IPS DF 19.7 (cell line): ENCODE measurements at places on chromosomes 16 and 17.

DNA sequence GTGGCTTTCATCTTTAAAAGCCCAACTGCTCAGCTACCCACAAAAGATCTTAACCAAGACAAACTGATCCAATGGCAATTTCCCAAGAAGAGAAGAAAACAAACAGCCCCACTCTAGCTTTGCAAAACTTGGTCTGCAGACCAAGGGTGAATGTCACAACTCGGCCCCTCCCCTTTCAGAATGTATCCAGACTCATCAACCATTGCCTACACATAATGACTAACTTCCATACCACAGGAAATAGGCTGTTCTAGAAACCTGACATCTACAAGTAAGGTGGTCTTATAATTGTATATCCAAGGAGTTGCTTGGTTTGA is 16.0 kb downstream of the DCUN1D3 start:
- DNase-seq = no peak

GRCh38 chr16:5041600-5042133 is 7.9 kb upstream of the NAGPA start:
- DNase-seq = no peak

DNA sequence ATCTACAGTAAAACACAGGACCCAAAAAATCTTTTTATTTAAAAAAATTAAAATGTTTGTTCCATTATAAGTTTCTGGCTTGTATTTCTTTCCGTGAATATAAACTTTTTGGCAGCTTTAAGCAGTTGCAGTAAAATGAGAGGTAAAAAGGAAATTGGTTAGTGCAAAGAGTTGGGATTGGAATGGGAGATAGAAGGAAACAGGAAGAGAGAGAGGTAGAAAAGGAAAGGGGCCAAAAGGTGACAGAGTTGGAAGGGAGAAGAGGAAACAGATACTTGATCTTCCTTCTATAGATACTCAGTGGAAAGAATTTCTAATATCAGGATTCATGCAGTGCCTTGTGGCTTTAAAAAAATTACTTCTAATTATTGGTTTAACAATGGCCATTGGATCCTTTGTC is 63.5 kb downstream of the NQO1 start:
- DNase-seq = no peak

- no peak for DNase-seq
Observed at GRCh38 chr16:71927787-71928186, 32.5 kb downstream of the IST1 start.

GRCh38 chr16:3656491-3657468 is 2.3 kb downstream of the DNASE1 start:
- DNase-seq = no peak

DNA sequence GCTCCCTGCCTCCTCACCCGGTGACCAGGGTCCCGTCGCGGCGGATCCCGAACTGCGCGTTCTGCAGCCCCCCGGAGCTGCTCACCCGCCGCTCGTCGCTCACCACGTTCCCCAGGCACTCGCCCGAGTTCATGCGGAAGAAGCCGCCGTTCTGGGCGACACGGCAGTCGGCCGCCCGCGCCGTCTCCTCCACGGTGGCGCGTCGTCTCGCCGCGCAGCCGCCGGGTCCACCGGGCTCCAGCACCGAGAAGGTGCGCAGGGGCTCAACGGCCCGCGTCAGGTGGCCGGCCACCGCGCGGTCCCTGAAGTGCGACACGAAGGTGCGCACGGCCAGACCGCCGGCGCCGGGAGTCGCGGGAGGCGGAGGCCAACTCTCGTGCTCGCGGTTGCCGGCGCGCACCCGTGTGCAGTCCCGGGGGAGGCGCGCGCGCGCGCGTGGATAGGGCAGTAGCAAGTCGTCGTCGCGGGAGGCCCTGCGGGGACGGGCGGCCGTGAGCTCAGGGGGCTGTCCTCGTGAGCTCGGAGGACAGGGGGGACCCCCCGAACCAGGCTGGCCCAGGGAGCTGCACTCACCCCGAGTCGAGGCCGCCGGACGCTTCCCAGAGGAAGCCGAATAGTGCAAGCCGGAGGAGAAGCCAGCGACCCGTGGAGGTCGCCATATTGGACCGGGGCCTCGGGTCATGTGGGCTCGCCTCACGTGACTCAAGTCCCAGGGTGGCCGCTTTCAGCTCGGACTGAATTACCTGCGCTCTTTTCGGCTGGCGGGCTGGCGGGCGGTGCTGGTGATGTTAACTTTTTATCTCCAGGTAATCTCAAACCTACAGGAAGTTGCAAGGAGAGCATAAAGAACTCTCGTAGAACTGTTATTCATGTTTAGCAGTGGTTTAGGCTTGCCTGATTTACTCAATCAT is at the start of gene NAGPA:
NAGPA (minus strand) TSS at position 680 of the 911 bp plus-strand sequence; CDS start at position 659, 21 bp downstream.
- DNase-seq = no peak

GRCh38 chr16:78108451-78108850 is 9.0 kb downstream of the WWOX start:
- DNase-seq = no peak

DNA sequence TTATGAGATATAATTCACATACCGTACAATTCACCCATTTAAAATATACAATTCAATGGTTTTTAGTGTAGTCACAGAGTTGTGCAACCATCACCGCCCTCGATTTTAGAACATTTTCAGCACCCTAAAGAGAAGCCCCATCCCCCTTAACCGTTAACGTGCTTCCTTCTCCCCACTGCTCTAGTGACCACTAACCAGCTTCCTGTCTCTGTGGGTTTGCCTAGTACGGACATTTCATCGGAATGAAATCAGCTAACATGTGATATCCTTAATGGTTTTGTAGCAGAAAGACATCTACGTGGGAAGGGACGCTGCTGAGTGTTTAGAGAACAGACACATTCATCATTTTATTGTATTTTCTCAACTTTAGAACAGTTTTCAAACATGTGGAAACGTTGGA is 80.8 kb upstream of the HSBP1 start:
- no peak for DNase-seq

DNA sequence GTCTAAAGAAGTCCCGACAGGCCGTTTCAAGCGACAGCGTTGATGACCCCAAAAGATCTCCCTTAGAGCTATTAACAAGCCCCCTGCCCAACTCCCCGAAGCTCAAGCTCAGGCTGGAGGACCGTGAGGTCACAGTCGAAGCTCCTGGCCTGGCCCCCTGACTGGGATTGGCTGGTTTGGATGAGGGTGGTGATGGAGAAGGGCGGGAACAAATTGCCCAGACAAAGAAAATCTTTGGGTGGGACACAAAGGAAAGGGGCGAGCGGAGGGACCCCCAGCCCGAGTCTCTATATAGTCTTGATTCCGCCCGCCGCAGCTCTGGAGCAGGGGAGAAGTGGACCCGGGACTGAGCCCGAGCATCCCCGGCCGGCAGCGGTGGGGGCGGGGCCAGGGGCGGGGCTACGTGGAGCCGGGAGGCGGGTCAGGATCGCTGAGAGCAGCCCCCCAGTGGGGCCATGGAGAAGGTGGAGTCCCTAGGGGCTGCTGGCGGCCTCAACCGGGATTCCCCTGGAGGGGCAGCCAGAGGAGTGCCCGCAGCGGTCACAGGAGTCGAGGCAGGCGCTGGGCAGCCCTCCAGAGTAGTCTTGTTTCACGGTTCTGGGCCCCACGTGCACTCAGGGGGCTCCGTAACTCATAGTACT is 982 bp upstream of the NEURL4 start:
- DNase-seq = no peak

DNA sequence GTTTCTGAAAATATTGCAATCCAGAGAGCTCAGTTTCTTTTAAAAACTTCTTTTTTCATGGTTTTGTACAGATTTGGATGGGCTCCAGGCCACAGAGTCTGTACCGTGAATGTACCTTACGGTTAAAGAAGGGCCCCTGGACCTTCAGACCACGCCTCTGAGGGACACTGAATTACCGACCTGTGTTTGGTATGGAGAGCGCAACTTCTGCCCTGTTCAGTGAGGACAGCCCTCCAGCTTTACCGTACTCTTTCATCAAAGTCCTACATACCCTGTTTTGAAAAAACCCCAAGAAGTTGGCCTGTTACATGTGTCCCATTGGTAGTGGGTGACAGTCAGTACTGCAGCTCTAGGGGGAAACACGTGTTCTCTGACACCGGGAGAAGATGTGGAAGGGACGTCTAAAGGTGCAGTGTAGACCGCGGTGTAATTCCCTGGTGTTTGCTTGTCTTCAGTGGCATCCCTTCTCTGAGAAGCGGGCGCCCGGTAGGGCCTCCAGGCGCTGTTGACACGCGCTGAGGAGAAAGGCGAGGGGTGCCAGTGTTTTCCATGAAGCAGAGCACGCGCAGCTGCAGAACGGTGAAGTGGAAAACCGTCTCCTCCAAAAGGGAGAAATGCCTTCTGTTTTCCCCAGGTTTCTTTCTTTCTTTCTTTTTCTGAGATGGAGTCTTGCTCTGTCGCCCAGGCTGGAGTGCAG is 6.2 kb downstream of the PGS1 start:
- DNase-seq = no peak

GRCh38 chr16:49472598-49472997 is 99.0 kb downstream of the C16orf78 start:
- DNase-seq = no peak

GRCh38 chr17:78571329-78571728 is 5.9 kb downstream of the DNAH17 start:
- DNase-seq = no peak

- DNase-seq = no peak
Observed at GRCh38 chr17:58312829-58313228, 15.8 kb downstream of the TSPOAP1 start.

GRCh38 chr17:57881783-57882351 is 32.0 kb upstream of the MRPS23 start:
- DNase-seq = no peak

DNA sequence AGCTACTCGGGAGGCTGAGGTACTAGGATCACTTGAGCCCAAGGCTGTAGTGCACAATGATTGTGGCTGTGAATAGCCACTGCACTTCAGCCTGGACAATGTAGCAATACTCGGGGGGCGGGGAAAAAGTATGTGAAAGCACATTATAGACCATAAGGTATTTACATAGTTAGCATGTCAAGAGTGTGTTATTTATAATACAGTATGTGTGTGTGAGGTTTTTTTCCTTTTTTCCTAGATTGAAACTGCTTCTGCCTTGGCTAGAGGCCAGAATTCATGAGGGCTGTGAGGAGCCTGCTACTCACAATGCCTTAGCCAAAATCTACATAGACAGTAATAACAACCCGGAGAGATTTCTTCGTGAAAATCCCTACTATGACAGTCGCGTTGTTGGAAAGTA is 30.5 kb downstream of the PTRH2 start:
- DNase-seq = no peak

GRCh38 chr17:4583206-4583605 is 1.1 kb upstream of the SMTNL2 start:
- no peak for DNase-seq

DNA sequence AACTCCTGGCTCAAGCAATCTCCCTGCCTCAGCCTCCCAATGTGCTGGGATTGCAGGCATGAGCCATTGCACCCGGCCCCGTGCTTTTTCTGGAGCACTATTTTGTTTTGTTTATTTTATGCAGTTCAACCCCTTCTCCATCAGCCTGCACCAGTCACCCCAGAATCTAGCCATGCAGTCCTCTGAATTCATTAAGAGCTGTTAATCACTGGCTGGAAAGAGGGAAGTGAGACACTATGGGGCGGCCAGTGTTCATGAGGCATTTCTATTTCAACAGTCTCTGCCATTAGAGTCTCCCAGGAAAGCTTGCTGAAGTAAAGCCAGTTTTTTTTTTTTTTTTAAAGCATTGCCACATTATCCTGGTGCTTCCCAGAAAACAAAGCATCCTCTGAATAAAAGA is 1.7 kb downstream of the VWA3A start:
- DNase-seq = no peak

GRCh38 chr17:57562184-57562698 is 182.9 kb downstream of the CCDC182 start:
- DNase-seq = no peak

DNA sequence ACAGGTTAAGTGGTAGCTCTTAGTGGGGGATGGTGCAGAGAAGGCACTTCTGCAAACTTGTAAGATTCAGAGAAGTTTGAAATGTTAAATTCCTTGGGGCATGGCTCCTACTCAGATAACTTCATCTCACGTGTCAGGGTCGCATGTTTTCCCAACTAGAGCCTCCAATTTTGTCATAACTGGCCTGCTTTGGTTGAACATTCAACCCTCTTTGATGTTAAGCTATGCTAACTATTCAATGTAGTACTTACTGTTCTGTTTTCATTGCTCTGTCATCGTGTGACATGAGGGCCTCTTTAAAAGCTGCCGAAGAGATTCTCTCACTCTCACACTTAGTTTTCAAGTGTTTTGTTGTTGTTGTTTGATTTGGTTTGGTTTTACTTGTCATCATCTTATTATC is 280.8 kb downstream of the CDH11 start:
- DNase-seq = no peak

GRCh38 chr17:81652906-81653771 is 3.2 kb downstream of the PDE6G start:
- DNase-seq = no peak

DNA sequence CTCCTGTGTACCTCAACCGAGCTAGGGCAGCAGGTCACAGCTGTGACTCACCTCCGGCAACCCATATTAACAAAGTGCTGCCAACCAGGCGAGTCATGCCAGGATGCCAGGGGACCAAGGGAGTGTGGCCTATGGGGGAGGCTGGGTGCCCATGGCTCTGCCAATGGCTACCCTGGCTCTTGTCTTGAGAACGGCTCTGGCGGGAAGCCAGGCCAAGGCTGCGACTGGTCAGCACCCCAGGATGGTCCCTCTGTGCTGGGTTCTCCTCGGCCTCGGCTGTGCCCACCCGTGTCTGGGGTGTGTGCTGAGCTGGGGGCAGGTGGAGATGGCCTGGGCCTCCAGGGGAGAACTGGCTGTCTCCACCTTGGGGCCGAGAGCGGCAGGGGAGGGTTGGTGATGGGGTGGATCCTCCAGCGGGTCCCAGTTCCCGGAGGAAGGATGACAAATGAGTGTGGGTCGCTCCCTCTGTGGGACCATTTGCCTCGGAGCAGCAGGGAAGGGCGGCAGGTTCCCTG is 75.8 kb downstream of the MRC2 start:
- no peak for DNase-seq

DNA sequence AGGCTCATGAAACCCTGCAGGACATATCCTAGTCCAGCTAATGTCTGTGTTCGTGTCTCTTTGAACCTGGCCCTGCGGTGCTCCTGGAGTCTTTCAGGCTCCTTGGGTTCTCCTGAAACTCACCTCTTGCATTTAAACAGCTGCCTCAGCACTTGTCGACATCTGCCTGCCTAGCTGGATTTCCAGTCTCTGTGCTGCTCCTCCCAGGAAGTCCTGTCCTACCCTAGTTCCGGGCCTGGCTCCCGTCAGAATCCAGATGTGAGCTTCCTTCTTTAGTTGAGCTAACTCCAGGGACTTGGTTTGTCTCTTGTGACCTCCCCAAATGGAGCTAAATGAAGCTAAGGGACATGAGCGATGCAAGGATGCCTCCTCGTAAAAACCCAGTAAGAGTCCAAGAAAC is 155.2 kb upstream of the PIRT start:
- DNase-seq = no peak
